ENCODE measurements at places on chromosomes 1 and 21.

- no peak for DNase-seq
- H3K27ac ChIP-seq, result no peak overlapping the region
- H3K4me1 ChIP-seq, result peaks cover 25% of the 10 kb centered on the region
- no peaks in the 10 kb centered on the region for H3K27me3 ChIP-seq
These were observed 34.4 kb upstream of the RNF19B start for GRCh38 chr1:32998997-32999396.

GRCh38 chr1:227396539-227397353 is 78.5 kb upstream of the CDC42BPA start:
- no peak overlapping the region for H3K4me3 ChIP-seq
- no peak for DNase-seq
- H3K27me3 ChIP-seq, result peaks cover 24% of the 10 kb centered on the region
- H3K36me3 ChIP-seq, result peaks cover 2% of the 10 kb centered on the region
- H3K27ac ChIP-seq, result no peak overlapping the region

- H3K36me3 ChIP-seq, result no peaks in the 10 kb centered on the region
- H3K27me3 ChIP-seq, result no peaks in the 10 kb centered on the region
- no peak for DNase-seq
- peaks cover 13% of the 10 kb centered on the region for H3K4me1 ChIP-seq
These were observed 1020.1 kb downstream of the ADGRL2 start for GRCh38 chr1:82820816-82821215.

GRCh38 chr1:53398091-53398490 is 61.1 kb upstream of the DMRTB1 start:
- no peak for DNase-seq
- no peak overlapping the region for H3K27ac ChIP-seq
- no peaks in the 10 kb centered on the region for H3K36me3 ChIP-seq
- H3K4me1 ChIP-seq, result peaks cover 4% of the 10 kb centered on the region
- peaks cover 35% of the 10 kb centered on the region for H3K27me3 ChIP-seq
- H3K4me3 ChIP-seq, result no peak overlapping the region

- H3K4me1 ChIP-seq, result peaks cover 15% of the 10 kb centered on the region
- no peaks in the 10 kb centered on the region for H3K36me3 ChIP-seq
- no peaks in the 10 kb centered on the region for H3K27me3 ChIP-seq
- H3K27ac ChIP-seq, result peak overlapping the region; percentile 54
These were observed 6.7 kb downstream of the HMGN2 start for GRCh38 chr1:26478988-26479387.

All from T-helper 17 cell (primary cell).